ENCODE measurements at places on chromosomes 6 and 20.

DNA sequence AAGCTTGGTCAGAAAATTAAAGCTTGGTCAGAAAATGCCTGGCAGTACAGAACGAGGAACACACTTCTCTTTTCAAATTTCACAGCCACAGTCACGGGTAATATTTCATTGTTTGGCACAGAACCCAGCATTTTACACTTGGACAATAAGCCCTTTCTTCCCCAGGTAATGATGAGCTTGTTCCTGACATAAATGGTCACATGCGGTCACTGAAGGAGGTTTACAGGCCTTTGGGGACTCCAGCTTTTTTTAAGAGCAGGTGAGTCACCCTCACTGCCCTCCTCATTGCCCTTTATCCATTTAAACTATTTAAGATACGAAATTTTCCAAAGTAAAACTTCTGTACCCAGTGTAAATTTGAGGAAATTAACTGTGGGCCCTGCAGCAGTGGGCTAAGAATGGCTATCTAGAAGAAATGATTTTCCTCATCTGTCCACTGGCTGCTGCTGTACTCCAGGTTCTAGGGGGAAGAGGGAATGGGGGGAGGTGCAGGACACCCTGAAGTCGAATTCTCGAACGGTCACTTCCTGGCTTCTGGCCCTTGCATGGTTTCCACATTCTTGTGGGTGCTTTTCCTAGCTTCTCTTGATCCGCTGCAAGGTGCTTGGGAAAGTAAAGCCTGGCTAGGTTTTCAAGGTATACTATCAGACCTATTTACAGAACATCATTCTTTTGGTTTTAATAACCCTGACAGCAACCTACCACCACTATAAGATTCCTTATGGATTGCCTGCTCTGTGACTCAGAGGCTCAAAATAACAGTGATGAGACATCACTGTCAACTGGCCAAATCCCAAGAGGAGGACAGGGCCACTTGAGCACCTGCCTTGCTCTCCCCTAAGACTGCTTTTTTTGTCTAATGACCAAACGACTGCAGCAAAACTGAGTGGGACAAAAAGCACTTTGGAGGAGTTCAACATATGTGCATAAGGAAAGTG lies 75.8 kb downstream of the PREP start:
- DNase-seq = no peak

DNA sequence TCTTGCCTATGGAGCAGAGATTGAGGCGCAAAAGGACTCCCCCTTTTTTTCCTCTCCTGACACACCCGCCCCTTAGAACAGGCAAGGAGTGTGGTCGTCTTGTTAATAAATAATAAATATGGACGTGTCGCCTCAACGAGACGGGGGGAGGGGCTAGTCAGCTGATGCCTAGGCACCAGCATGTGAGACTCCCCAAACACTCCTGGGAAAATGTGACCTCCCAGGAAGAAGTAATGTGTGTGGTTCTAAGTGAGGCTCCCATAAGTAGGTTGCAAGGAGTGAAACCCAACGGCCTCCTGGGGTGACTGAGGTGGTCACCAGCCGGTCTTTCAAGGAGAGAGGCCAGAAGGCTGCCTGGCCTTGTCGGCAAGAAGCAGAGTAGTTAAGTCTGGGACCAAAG lies 1.1 kb upstream of the FAXC start:
- no peak for DNase-seq

- no peak for DNase-seq
These were observed 191.4 kb upstream of the PLN start for GRCh38 chr6:118356686-118357085.

DNA sequence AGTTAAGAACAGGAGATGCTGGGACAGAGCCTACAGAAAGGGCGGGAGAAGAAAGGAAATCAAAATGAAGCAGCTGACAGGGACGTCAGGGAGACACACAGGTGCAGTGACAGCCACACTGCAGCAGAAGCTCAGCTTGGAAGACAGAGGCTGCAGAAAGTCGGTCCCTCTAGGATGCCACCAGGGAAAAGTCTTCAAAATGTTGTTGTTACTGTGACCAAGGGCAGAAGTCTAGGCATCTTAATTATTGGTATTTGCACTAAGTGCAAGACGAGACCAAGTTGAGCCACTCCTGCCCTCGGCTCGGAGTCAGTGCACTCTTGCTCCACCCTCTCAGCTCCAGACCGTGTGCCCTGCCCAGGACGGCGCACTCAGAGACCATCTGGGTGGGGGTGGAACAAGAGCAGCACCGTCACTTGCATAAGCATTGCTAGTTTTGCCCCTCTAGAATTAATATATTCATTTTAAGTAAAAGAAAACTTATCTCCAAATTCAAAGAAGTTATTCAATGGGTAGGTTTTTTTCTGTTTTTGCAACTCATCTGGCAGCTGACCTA lies 2.6 kb downstream of the PRR18 start:
- DNase-seq = no peak

DNA sequence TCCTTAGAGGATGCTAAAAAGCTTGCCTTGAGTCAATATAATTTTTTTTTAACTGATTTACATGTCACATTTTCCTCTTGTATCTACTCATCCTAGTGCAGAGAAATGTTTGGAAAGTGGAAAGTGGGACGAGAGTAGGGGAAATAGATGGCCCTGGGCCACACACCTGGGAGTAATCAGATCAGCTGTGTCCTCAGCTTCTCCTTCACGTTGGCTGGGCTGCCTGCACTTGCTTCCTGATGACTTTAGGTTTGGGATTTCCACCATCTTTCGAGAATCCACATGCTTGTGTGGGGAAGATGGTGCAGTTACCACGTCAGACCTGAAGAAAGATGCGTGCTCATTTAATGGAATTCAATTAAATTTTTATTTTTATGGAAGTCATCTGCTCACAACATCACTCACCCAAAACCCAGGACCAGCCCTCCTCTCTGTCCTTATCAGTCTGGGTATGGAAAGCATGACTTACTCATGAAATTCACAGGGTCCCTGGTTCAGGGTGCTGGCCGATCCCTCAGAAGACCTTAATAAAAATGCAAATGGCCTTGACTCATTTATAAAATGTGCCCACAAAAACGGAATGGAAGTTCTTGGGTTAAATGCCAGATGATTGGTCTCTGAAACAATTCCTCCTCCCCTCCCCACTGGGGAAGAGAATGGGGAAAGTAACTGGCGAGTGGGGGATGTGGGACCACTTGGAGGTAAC lies 74.5 kb upstream of the TIAM2 start:
- DNase-seq = no peak

GRCh38 chr20:1623501-1624205 lies 3.8 kb upstream of the SIRPB1 start:
- DNase-seq = no peak

GRCh38 chr6:136723780-136724179 lies 68.5 kb downstream of the MAP3K5 start:
- DNase-seq = peak; percentile 50

GRCh38 chr6:51913265-51913664 lies 174.1 kb downstream of the PKHD1 start:
- DNase-seq = no peak

DNA sequence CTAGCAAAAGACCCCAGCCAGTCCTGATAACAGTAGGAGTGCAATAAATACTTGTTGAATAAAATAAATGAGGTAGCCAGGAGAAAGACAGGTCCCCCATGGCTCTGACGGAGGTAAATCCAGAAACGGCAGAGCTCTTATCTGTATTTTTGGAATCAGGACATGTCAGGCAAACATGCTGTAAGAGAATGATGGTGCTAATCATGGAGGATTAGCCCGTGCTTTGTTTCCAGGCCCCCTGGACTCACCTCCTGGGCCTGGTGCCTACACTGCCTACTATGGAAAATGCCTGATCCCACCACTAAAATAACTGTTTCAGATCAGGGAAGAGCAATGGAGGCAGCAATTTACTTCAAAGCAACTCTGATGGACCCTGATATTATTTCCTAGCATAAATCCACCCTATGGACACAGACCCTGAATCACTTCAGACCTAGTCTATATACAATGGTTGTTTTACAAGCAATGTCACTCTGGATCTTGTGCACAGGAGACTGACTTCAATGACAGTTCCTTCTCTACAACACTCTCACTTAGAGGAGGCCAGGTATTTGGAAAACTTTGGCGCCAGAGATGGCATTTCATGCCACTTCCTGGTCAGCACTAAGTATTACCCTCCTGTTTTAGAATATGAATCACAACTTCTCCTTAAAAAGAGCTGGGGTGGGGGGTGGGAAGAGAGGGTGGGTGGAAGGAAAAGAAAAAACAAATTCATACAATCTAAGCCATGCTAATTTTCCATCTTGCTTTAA lies 6.4 kb downstream of the MRPL14 start:
- DNase-seq = no peak

GRCh38 chr6:49531774-49532569 lies 18.5 kb upstream of the C6orf141 start:
- DNase-seq = peak; percentile 49

GRCh38 chr6:148530394-148530953 lies 187.8 kb downstream of the SASH1 start:
- DNase-seq = peak; percentile 33

DNA sequence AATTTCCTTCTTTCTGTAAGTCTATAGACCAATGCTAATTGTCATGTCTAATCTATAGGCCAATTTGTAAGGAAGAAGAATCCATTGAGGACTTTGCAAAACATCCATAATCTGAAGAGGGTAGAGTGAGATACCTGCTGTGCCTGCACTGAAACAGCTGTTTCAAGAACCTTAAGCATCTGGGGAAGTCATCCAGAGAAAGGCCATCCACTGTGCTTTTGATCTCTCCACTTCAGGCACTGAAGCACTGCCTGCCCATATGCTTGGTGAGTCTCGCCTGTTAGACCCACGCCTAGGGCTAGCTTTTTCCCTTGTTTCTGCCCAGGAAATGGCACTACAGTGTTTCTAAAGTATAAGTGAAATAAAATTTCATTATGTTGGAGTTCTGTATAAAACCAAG lies 921.8 kb upstream of the EPHA7 start:
- DNase-seq = no peak

DNA sequence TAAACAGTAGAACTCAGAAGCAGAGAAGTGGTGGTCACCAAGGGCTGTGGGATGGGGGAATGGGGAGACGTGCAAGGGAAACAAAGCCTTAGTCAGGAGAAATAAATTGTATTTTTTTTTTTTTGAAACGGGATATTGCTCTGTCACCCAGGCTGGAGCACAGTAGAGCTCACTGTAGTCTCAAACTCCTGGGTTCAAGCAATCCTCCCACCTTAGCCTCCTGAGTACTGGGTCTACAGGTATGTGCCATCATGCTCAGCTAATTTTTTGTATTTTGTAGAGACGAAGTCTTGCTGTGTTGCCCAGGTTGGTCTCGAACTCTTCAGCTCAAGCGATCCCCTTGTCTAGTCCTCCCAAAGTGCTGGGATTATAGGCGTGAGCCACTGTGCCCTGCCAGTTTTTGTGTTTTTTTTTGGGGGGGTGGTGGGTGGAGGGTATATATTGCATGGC lies 3.4 kb downstream of the HSPA1B start:
- no peak for DNase-seq

- no peak for DNase-seq
These were observed 467.6 kb downstream of the DHX35 start for GRCh38 chr20:39429726-39430125.

DNA sequence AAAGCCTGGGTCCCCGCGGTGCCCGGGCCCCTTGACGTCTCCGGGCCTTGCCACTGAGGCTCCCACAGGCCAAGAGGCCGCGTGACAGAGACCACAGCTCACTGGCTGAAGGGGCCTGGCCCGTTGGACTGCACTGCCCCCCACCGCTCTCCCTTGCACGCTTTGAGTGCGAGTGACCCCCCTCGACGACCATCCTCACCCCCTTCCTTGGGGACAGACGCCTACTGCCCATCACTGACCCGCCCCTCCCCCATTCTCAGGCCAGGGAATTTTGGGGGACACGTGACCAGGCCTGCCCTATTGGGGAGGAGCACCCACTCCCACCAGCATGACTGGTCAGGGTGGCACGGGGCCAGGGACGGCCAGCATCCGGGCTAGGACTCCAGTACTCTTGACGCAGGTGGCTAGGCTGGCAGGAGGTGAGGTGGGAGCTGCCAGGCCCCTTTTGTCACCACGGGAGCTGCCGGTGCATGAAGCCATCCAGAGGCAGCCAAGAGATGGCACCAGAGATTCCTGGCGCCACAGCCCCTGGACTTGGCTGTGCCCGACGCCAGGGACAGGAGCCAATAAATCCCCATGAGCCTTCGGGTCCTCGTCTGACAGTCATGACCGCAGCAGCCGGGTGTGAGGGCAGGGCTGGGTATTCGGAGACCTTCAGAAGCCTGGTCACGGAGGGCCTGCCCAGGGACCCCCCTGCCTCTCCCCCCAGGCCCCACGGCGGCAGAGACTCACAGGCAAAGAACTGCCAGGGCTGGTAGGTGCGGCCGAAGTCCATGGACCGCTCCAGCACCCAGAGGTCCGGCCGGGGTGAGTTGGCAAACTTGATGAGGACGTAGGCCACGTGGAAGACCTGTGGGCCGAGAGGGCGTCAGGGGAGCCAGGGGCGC lies 14.5 kb downstream of the LAMA5 start:
- no peak for DNase-seq

DNA sequence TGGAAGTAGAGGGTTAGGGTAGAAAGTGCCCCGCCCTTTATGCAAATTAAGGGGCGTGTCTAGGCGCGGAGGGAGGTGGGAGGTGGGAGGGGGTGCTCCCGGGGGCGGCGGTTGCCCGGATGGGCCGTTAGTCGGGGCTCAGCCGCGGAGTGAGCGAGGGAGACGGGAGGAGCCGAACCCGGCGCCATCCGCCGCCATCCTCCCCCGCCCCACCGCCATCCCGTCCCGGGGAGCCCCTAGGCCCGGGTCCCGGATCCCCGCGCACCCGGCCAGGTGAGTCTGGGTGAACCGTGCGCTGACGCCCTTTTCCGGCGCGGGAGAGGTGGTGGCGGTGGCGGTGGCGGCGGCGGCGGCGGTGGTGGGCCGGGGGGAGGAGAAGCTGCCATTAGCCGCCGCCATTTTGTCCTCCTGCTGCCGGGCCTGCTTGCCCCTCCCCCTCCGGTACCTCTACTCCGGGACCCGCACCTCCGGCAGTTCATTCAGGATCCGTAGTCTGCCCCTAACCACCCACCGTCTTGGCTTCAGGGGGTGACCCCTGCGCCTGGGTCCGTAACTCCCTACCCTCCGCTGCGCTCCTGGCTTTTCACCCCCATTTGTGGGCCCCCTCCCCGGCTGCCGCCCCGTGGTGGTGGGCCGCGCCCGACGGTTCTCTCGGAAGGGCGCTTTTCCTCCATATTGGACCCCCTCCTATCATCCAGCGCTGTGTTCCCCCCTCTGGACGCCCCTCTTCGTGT lies at the start of gene PRRC2A:
Gene PRRC2A (plus strand): TSS at position 130 of the 734 bp plus-strand sequence. CDS start 2,075 bp downstream, outside the sequence.
- peak; percentile 85 for DNase-seq

DNA sequence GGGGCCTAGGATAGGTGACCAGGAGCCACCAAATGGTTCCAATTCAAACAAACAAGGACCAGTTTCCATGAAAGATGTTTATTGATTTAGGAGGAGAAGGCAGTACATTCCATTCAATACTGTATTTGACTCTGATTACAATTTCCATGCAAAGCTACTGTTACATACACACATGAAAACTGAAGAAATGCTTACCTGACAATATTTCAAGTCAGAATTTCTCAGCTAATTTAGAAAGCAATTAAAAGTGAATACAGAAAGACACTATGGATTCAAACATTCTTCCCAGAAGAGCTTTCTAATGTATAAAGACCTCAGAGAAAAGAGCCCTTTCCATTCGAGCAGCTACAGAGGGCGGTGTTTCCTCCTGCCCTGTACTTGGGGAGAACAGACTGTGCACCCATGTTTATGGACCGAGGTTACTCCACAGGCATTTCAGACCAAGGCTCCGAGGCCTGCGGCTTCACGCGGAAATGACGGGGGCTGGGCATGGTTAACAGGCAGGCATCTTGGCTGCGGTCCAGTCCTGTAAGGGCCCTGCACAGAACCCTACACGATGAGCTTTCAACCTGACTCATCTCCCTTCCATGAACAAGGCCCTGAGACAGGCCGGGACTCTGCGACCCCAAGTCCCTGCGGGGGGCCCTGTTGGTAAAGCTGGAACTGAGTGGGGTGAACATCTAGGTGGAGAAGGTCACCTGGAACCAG lies 25.7 kb upstream of the TCFL5 start:
- peak; percentile 27 for DNase-seq

- DNase-seq = peak; percentile 69
These were observed 960 bp downstream of the ATP9A start for GRCh38 chr20:51766994-51767866.
